Occipital lobe (tissue), 3 donors: ENCODE measurements at places on chromosomes 2 and 18. TPM values are rescaled to one million over a fixed set of nuclear protein-coding genes. Genes with fewer than 3 reads are reported as not detected.
A peak's percentile ranks its signal among the peaks of the same experiment; 100 is the strongest.

The UGP2 gene
- total RNA-seq, result 83.9 TPM

DNA sequence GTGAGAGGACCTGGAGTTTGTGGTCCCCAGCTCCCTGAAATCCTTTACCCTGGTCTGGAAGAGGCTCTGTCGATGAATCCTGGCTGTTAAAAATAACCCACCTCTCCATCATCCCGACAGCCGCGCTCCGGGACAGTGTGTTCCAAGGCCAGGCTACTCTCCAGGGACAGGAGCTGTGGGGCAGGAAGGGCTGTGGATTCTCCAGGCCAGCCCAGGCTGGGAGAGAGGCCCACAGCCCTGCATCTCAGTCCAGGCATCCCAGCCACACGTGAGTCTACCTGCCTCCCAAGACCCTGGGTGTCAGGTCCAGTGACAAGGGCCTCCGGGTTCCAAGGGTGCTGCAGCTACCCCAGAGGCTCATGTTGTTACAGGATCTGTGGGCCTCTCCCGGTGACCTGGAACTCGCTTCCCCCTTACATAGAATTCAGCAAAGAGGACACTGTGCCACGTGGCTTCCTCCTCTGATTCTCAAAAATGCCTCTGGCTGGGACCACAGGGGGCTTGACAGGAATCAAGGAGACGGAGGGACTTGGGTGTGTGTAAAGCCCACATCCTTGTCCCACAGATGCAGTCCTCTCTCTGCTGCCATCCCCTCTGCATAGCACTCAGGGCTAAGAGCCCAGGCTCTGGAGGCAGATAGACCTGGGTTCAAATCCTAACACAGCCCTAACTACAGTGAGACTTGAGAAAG, 17.3 kb downstream of the ADRA2B start:
- no peak for DNase-seq

DNA sequence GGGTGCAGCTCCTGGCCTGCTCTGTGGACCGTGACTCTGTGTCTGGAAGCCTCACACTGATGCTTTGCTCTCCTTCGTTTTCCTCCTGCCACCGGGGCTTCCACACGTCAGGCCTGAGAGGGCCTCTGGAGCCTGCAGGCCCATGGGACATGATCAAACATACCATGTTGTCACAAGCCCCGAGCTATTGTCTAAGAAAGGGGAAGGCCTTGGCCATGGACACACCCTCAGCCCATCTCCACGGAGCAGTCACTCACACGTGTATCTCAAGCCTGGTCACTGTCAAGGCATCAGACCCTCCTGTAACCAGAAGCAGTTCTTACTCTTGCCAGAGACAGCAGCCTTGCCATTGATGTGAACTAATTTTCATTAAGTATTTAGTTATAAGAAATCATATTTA, 814.1 kb upstream of the SALL3 start:
- DNase-seq, result no peak

DNA sequence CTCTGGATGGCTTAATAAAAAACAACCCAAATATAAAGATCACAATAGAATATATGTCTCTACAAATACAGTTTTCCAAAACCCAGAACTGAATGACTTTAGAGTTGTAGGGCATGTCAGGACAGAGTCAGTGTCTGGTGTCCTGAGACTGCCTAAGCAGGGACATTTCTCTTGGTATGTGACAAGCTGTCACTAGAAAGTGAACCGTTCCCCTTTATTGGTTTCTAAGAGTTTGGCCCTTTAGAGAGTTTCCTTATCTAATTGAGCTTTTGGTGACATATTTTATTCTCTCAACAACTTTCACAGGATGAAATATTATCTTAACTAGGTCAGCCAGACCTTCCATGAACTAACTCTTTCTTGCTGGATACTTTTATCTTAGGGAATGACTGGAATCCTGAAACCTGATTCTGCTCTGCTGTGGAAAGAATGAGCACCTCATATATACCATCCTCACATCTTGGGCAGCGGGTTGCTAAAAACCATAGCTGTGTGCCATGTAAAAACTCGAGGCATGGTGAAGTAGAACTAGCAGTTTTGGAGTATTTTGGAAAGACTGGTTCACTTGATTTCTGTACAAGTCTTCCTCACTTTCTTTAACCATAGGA, 54.8 kb downstream of the CAVIN2 start:
- no peak for DNase-seq

The ABCG5 gene
- under 0.01 TPM for total RNA-seq

DNA sequence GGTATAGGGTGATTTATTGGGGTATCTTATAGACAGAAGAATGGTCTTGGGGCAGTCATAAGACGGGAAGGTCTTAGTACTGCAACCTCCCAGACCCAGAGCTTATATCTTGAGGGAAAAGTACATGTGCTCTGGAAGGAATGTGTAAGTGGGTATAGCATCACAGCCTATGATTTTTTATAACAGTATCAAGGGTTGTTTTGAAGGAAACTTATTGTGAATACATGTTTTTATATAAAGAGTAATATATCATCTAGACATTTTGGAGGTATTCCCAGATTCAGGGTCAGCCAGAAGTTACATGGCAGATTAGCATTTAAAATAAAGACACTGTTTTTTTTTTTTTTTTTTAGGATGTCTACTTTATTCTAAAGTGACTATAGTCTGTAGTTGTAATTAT, 47.6 kb upstream of the STON1 start:
- DNase-seq, result no peak

GRCh38 chr2:143176606-143177005, 47.4 kb downstream of the ARHGAP15 start:
- no peak for DNase-seq

- no peak for DNase-seq
Observed at GRCh38 chr2:54581326-54582039, 125.4 kb downstream of the SPTBN1 start.

GRCh38 chr2:201448701-201449100, 2.6 kb downstream of the TRAK2 start:
- DNase-seq, result no peak

The C2orf81 gene
- 0.62 TPM for total RNA-seq

The DSG4 gene
- total RNA-seq, result not detected

DNA sequence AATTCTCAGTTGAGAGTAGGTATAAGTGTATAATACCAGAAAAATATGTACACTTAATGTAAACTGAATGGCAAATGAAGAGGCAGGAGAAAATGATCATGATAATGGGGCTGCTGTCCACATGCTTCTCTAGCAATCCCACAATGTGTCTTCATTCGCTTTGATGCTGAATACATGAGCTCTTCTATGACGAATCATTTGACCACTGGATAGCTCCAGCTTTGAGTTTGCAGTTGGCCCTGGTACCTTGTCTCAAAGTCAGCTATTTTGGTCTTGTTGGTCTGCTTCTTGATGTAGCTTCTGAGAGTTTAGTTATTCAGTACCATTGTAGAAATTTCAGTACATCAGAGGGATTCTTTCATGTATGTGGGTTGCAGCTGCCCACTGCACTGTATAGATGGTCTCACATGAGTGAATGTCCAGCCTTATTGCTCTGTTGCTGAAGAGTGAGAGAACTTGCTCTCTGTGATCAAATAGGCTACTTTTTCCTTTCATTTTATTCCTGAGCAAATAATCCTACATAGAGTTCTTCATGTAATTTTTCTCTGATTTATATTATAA, 105.1 kb downstream of the TTC27 start:
- no peak for DNase-seq

- no peak for DNase-seq
Observed at GRCh38 chr2:69589973-69590652, 53.4 kb downstream of the AAK1 start.

The ECEL1 gene
- total RNA-seq, result 1.2 TPM

The AMER3 gene
- 32.8 TPM for total RNA-seq

The CD207 gene
- not detected for total RNA-seq

The LAMA3 gene
- total RNA-seq, result 1.4 TPM

- DNase-seq, result no peak
Observed at GRCh38 chr2:163731735-163732134, 4.1 kb downstream of the FIGN start.

DNA sequence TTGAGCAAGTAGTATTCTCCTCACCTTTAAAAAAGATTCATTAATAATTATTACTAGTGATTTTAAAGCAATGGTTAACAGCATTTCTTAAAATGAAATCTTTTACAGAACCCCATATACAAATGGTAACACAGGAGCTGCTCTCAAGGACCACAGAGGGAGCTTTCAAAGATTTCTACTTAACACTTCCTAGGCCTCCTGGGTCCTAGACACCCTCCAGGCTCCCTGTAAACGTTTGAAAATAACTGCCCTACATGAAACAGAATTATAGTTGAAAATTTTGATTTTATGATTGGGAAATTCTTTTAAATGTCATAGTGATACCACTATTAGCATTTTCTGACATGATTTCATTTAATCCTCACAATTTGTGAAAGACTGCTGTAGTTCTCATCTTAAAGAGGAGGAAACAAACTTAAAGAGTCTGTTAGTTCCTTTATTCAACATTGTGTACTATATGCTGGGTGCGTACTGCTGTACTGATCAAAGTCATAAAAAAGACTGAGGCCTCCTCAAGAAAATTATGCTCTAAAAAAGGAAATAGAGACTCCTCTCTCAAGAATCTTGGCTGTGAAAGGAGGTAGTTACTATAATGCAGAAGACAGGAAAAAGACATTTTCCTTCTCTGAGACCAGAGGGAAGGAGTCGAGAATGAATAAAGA, 10.6 kb downstream of the CUL3 start:
- DNase-seq, result no peak

GRCh38 chr18:58535340-58536201, 93.3 kb downstream of the ALPK2 start:
- no peak for DNase-seq

The COL4A4 gene
- total RNA-seq, result 0.78 TPM

GRCh38 chr2:195612611-195613495, 44.2 kb upstream of the SLC39A10 start:
- DNase-seq, result no peak

DNA sequence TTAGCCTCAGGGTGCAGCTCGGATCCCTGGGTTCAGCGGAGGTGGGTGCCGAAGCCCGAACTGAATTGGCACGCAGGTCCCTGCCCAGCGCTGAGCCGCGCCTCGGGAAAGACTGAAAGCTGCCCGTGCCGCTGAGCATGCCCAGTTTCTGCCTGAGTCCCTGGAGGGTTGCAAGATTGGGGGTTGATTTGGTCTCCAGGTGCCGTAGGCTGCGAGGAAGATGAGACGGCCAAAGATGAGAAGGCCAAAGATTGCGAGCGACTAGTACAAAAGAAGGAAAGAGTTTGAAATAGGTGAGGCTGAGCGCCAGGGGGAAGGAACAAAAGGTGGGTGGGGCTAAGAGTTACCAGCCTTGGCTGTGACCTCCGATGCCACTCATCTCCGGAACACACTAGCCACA, 852 bp upstream of the KCNH7 start:
- peak; percentile 27 for DNase-seq

DNA sequence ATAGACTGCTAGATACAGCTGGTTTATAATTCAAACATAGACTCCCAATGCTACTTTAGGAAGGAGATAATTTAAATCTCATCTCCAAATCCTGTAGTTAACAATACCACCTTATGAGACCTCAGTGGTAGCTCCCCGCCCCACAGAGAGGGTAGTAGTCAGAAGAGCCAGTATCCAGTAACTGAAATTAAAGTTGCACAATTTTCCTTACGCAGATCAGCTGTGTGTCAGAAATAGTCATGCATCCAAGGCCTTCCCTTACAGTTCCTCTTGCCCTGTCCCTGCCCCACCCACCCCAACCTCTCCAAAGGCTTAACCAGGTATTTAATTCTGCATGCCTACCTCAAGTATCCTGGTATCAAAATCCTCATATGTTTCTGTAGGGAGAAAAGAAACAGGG, 15.5 kb downstream of the MRPS5 start:
- no peak for DNase-seq

DNA sequence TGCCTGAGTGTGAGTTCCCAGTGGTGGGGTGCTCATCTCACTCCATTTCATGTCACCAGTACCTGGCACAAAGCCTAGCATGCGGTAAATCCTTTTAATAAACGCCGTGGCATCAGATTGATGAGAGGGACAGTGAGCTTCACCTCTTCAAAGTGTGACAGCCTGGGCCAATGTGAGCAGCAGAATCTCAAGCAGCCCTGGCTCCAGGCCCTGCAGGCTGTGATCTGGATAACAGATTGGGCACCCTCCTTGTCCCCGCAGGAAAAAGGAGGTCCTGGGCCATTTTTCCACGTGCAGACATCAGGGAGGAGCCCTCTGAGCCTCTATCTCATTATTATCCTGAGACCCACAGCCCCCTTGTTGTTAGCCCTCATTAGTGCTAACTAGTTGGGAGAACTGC, 34.8 kb downstream of the TET3 start:
- no peak for DNase-seq

The SERPINB12 gene
- not detected for total RNA-seq

GRCh38 chr18:13568443-13569392, 157.6 kb downstream of the FAM210A start:
- DNase-seq, result no peak

DNA sequence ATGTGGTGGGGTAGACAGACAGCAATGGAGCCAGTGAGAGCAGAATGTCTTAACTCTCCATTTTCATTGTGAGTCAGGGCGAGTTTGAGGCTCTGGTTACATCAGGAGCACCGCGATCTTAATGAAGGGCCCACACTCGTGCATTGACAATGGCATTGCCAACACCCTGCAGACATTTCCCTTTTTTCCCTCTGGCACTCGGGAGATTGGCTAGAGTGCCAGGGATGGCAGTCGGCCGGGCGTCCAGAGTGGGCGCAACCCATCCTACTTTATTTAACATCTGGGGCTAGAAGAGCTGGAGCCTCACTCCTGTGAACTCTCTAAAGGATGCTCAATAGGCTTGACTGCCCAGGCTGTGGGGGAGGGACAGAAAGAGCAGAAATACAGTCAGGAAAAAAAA, 9.7 kb downstream of the PROKR1 start:
- no peak for DNase-seq

- no peak for DNase-seq
Observed at GRCh38 chr2:15081356-15081755, 448.8 kb downstream of the LRATD1 start.

GRCh38 chr2:74364533-74365505, 15.3 kb downstream of the DCTN1 start:
- DNase-seq, result no peak

The SULT1C4 gene
- 6.6 TPM for total RNA-seq

DNA sequence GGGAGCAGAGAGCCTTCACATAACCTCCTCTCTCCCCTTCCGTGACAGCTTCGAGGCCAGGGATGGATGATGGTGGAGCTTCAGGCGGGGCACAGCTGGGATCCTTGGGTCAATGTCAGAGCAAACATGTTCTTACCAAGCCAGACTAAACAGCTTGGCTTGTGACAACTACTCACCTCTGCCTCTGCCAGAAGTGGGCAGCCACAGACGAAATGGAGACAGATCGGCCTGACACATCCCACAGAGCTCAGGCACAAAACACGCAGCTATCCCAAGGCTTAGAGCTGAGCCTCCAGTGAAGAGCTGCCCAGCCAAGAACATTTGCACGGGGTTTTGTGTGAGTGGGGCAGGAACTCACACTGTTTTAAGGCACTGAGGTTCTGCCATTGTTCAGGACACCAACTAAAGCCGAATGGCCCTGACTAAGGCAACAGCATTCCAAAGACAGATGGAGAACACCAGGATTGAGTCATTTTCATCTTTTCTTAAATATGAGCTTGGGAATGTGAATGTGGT, 12.8 kb downstream of the PXDN start:
- DNase-seq, result no peak

GRCh38 chr2:62662554-62662953, 43.0 kb upstream of the EHBP1 start:
- DNase-seq, result no peak
